ENCODE measurements at places on chromosomes 1 and 21.

DNA sequence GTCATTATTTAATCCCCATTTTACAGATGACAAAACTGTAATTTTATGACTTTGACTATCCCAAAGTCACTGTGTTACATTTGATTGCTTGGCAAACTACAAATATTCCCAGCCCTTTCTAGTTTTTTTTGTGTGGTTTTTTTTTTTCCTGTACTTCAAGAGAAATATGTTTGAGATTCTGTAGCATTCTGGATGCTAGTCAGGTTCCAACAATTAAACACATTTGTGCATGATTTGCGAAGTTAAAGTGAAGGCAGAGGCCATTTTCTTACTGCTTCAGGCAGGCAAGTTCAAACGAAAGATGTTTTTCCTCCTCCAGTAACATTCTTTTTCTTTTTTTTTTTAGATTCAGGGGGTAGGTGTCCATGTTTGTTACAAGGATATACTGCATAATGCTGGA lies 107.9 kb upstream of the SERTAD4 start:
- no peak for DNase-seq

- DNase-seq = no peak
These were observed 24.8 kb downstream of the SLC2A1 start for GRCh38 chr1:42933610-42934491.

DNA sequence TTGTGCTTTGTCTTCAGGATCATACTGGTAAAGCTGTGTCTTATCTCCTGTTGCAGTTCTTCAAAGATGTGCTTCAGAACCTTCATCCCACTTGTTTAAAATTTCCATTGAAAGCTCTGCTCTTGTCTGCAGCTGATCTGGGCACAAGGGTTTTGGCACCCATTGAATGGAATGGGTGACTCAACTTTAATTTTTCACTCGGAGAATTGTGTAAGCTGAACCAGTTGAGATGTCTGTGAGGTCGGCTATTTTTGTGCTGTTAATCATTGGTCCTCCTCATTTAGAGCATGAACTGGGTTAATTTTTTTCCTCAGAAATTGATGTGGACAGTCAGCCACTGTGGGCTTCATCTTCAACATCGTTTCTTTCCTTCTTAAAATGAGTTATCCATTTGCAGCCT lies 252.1 kb downstream of the TM2D1 start:
- no peak for DNase-seq

DNA sequence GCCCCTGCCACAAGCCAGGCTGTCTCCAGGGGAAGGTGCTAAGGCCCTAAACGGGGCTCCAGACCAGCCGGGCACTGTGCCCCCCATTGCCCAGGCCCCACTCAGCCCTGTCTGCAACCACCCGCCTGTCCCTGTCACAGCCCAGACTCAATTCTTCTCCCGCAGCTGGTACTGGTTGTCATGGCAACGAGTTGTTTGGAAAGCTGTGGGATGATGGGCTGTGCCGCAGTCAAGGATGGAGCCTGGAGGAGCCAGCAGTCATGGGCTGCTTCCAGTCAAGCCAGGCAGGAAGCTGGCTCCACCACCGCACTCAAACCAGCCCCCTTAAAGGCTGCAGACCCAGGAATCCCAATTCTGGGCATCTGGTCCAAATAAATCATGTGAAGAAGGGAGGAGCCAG lies 4.2 kb downstream of the SPOCD1 start:
- DNase-seq = no peak

DNA sequence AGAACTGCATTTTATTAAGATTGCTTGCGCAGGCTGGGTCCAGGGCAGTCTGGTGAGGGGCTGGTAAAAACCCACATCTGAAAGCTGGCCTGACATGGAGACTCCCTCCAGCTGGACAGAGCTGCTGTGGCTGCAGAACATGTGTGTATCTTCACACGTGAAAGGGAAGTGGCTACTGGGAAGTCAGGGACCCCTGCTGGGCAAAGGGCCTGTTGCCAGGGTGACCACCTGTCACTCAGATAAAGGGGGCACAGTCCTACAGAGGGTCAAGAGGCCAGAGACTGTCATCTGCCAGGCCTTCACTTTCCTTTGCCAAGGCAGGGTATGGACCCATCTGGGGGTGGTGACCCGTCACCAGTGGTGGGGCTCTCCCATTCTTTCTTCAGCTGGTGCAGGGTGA lies 17.5 kb downstream of the NKAIN1 start:
- no peak for DNase-seq

DNA sequence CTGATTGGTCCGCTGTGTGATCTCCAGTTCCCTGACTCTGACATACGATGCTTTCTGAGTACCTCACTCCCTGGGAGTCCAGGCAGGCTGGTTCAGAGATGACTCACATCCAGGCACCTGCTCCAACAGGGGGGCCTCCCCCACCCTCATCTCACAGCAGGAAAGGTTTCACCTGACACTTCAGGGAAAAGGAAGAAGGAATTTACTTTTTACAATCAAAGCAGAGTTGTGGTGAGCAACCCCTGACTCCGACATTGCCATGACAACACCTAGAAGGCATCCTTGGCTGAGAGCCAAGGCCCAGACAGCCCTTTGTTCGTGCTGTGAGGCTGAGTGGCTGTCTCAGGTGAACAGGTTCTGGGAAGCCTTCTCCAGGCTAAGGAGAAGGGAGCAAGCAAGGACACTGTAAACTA lies 164.6 kb upstream of the GJB5 start:
- DNase-seq = no peak

- no peak for DNase-seq
These were observed 93.3 kb downstream of the SSBP3 start for GRCh38 chr1:54312796-54313316.

DNA sequence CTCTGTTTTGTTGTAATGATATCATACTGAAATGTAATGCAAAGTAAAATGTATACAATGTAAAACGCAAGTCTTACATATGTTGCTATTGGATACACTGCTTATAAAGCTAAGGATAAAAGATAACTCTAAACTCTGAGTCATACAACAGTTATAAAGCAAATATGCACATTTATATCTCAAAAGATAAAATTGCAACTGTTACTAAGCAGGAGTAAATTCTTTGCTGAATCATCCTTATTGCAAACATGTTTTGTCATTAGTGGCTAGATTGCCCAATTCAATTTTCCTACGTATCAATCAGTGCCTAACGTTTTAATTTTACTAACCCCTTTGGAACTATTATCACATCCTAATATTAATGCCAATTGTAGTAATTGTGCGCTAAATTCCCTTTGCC lies 762.9 kb downstream of the LTN1 start:
- no peak for DNase-seq

DNA sequence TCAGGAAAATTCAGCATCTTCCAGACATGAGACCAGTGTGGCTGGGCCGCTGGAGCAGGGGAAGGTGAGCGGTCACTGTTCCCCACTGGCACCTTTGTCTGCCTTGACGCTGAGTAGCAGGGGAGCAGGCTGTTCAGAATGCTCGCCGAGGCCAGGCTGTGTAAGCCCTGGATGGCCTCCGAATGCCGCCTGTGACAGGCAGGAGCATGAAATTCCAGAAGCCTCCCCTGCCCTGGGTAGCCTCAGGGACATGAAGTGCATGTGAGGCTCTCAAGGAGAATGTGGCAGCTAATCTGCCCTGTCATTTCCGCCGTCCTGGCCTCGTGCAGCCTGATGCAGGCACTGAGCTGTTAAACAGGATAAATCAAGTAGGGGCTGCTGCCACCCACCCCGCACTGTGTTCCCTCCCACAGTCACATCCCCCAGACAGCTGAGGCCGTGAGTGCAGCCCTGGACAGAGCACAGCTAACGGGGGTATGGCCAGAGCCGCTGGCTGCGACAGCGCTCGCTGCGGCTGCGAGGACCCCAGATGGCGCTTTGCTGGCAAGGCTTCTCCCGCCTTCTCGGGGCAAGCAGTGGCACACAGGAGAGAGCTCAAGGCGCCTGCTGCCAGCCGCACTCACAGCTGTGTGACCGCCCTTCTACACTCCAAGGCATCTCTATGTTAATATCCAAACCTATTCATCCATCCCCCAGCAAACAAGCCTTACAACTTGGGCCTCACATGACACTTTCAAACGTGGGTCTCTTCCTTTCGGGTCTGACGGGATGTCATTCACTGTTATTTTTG lies 105.0 kb upstream of the COL6A1 start:
- DNase-seq = no peak

- no peak for DNase-seq
These were observed 722 bp downstream of the LHX8 start for GRCh38 chr1:75134647-75135572.

DNA sequence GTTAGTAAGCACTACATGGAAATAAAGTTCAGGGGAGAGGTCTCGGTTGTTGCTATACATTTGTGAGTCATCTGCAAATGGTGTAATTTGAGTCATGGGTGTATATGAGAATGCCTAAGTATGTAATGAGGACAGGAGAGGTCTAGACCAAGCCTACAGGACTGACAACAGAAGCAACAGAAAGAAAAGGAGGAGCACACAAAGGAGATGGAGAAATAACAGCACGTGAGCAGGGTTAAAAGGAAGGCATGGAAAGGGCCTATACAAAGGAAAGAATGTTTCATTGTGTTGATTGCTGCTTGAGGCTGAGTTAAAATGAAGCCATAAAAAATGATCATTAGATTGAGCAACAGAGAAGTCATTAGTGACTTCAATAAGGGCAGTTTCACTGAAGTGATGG lies 28.0 kb upstream of the PRKAA2 start:
- DNase-seq = no peak

DNA sequence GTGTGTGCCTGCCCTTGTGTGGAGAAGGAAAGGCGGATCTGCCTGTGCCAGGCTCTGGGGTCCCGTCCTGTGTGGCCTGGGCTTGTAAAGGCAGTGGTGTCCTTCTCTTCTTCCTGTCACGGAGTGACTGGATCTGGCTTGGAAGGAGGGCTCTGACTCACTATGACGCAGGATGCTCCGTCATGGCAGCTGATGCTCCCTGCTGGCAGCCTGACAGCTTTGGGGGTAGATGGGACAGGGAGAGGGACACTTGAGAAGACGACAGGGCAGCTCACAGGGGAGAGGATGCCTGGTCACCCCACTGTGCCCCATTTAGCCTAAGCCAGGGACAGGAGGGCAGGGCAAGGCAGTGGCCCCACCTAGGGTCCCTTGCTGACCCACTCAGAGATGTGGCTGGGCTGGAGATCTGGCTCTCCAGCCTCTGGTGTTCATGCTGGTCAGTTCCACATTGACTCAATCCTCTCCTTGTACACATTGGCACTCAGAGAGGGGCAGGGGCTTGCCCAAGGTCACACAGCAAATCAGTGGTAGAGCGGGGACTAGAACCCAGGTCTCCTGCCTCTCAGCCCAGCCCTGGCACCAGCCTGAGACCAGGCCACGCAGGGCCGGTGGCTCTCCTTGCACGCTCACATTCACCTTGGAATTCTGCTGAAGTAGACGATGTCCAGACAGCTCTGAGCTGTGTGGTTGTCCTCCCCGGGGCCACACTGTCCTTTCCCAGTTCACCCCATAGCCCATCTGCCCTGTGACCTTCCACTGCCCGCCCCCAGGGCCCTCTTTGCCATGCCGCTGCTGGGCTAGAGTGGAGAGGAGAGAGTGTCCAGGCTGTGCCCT lies 2.8 kb upstream of the FAM131C start:
- peak; percentile 59 for DNase-seq

- DNase-seq = peak; percentile 15
These were observed 1.1 kb downstream of the GABPA start for GRCh38 chr21:25735646-25736597.

- no peak for DNase-seq
These were observed 429.6 kb downstream of the HLX start for GRCh38 chr1:221308534-221309511.

- DNase-seq = no peak
These were observed 3.1 kb upstream of the SLC16A4 start for GRCh38 chr1:110393691-110394492.

DNA sequence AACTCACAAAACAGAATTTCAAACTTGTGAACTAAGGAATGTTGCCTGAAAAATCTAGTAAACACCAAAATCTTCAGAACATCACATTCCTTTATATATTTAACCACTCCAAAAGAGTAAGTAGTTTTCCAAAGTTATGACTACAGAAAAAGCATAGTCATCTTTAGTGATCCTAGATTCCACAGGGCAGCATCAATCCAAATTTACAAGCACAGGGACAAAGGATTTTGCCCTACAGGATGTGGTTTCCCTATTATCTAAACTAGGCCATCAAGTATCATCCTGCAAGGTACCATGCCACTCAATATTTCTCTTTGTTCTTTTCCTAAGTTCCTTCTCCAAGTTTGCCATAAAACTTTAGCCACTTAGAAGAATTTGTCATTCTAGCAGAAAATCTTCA lies 33.0 kb downstream of the COP1 start:
- DNase-seq = no peak

DNA sequence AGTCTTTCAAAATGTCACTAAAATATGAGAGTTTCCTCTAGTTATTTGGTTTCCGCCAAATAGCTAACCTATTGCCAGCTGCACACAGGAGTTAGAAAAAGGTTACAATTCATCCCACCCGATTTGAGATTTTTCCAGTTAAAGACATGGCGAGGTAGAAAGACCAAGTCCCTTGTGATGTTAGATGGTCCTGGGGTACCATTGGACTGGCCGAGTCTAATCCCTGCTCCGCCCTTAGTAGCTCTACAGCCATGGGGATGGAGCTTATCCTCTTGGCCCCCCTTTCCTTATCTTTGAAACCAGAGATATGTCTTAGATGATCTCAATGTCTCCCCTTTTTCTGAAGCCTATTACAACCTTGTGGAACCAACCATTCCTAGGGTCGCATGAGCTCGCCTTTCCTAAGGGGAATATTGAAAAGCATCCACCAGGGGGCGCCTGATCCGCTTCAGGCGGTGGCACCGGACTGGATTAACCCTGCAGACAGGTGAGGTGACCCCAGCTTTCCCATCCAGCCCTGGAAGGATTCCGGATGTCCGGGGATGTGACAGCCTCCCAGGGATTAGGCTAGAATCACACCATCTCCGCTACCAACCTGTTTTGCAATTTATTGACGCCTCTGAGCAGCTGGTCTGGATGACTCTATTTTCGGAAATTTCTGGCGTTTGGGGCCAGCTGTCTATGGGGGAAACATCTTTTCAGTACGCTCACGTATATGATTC lies 68.3 kb upstream of the SIM2 start:
- DNase-seq = peak; percentile 51

- peak; percentile 84 for DNase-seq
These were observed 5.1 kb downstream of the AGRN start for GRCh38 chr1:1024771-1025699.

- DNase-seq = no peak
These were observed 71.3 kb upstream of the FBXO28 start for GRCh38 chr1:224042557-224043118.

DNA sequence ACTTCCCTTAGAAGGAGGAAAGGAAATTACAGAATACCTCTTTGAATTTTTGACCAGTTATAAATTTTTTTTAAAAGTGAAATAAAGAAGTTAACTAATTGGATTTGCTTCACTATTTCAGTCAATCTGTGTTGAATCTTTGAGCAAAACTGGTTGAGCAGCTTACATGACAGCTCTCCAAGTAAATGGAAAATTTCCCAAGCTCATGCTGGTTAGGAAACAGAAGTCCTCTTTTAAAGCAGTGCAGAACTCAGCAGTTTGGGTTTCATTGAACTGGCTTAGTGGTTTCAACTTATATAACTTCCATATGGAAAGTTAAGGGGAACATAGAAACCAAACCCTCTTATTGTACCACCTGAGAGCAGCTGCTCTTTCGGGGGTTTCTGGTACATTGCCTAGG lies 250.5 kb downstream of the PDE4B start:
- DNase-seq = no peak

- no peak for DNase-seq
These were observed 455.2 kb downstream of the LTN1 start for GRCh38 chr21:28537371-28538079.
